Common myeloid progenitor, CD34-positive (primary cell): ENCODE measurements at places on chromosomes 3 and 15.

GRCh38 chr3:157148196-157148889 lies 11.6 kb downstream of the CCNL1 start:
- no peak for DNase-seq

GRCh38 chr15:88725305-88726210 lies 77.7 kb upstream of the ACAN start:
- DNase-seq, result peak; percentile 54

- no peak for DNase-seq
Measured at GRCh38 chr3:16912400-16913263, 27.9 kb downstream of the PLCL2 start.

DNA sequence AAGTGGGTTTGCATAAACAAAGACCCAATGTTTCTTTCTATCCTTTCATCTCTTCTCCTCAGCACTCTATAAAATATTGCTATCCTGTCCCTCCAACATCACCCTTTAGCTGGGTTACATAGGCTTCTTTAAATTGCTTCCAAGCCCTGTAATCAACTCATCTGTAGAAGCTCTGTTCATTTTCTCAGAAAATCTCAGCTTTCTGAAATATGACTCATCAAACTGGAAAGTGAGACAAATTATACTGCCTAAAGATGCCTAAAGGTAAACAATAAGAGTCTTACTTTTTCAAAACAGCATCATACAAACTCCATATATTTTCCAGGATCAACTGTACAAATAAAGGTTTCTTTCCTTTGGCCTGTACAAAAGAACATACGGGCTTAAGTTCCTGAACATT lies 33.8 kb downstream of the EFL1 start:
- DNase-seq, result no peak

DNA sequence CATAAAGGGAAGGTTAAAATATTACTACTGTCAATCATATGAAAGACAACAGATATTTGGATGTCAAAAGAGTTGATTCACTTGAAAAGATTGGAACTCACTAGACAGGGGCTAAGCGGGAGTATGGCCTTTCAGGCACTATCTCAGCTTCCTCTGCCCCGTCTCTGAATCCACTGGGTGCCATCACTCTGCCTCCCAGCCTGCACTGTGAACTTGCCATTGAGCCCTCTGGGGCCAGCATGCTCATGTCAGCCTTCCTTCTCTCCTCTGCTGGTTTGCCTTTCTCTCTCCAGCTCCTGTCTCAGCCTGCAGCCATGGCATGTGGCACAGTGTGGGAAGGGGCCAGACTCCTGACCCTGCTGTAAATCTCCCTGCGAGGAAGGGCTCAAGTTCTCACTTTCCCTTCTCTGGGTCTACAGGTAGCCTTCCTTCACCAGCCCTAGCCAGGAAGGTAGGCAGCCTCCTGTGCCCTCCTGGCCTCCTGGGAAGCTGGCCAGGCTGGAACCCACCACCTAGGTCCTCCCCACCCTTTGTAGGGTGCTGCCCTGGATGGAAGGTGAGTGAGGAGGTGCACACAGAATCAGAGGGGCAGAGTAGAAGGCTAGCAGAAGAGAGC lies 54.0 kb upstream of the SLCO2A1 start:
- DNase-seq, result no peak

DNA sequence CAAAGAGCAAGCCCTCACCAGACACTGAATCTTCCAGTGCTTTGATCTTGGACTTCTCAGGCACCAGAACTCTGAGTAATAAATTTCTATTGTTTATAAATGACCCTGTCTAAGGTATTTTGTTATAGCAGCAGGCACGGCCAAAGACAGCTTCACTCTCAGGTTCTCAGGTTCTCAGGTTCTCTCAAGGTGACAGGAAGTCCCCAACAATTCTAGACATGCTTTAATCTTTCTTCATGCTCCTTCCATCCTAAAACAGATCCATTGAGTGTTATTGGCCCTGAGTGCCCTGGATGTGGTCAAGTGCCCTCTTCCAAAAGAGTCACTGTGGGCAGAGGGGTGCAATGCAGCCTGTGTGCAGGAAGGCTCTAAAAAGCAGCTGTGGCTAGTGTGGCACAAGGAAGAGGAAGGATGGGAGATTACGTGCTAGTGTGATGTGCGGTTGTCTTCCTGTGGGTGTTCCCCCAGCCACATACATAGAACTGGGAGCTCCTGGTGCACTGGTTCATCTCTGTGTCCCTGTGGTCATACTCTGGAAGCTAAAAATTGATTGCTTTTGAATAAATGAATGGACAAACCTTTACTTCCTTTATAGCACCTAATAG lies 11.0 kb upstream of the RAB7A start:
- DNase-seq, result peak; percentile 85

GRCh38 chr3:139559541-139559940 lies 20.0 kb upstream of the RBP1 start:
- no peak for DNase-seq

DNA sequence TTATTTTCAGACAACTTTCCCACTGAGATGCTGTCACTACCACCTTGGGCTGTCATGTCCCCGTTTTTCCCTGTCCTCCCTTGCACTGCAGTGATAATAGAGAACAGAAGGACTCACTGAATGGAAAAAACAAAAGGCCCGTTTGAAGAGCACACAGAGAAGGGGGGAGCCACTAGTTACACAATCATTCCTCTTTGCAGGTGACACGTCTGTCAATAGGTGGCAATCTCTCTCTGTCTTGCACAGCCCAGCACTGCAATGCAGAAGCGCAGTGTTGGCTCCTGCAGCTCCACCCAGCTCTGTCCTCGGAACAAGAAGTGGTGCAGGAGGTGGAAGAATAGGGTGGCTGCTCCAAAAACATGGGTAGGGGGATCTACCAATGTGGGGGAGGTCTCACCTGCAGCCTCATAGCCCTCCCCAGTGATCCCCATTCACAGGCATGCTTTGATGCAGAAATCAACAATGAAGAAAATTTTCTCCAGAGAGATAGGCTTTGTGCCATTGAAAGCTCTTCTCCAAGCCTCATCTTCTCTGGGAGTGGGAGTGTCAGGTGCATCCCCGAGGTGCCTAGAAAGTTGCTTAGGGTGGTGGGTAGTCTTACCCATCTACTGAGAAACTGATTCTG lies 31.8 kb downstream of the FSTL1 start:
- DNase-seq, result peak; percentile 63

- peak; percentile 8 for DNase-seq
Measured at GRCh38 chr3:110504901-110505300, 566.7 kb upstream of the NECTIN3 start.

DNA sequence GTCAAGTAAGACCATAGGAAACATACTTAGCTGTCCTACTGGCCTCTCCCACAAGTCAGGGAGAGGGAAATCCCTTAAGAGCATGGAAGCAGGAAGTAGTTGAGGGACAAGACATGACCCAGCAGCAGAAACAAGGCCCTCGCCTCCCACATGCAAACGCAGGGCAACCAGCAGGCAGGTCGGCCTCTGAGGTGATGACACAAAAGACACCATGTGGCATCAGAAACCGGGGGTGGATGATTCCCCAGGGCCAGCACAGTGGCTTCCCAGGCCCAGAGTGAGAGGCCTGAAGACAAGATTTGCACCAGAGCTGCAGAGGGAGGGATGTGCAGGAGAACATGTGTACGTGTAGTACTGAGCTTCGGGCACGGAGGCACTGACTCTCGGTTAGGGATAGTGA lies 26.3 kb downstream of the PXYLP1 start:
- DNase-seq, result no peak

GRCh38 chr3:186646841-186647240 lies 6.6 kb downstream of the FETUB start:
- no peak for DNase-seq

DNA sequence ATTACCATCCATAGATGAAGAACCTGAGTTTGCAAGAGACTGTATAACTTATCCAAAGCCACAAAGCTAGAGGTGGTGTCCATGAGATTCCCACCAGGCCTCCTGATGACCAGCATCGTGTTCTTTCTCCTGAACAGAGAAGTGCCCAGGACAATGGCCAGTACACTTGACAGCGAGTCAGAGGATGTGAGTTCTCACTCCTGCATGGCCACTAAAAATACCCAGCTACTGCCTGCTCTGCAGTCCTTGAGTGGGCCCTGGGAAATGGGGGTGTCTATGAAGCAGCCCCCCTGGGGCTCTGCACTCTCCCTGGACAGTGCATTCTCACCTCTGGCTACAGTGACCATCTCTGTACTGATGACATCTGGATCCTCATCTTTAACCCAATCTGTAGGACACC lies 201.2 kb downstream of the RPLP1 start:
- DNase-seq, result no peak

DNA sequence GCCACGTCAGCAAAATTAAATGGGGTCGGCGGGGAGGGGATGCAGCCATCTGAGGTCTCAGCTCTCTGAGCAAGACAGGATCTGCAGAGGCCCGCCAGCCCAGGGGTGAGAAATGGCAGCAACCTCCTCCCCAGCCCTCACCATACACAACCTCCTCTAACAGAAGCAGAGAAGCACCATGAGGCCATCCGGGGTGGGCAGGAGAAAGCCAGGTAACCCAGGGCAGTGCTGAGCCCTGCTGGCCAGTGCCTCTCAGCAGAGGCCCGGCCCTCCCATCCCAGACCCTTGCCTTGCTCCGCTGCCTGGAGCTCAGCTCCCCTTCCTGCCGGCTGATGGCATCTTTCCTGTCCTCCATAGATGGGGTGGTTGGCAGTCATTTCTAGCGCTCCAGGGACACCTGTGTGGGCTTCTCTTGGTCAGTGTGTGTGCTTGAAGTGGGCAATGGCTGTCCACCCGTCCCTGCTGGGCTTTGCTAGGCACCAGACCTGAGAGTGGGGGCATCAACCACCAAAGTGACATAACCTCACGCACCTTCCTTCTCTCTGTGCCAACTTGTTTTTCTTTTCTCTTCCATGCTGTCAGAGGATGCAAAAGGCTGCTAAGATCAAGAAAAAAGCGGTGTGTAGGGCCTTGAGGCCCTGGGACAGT lies 175.8 kb downstream of the NSMCE3 start:
- DNase-seq, result no peak

DNA sequence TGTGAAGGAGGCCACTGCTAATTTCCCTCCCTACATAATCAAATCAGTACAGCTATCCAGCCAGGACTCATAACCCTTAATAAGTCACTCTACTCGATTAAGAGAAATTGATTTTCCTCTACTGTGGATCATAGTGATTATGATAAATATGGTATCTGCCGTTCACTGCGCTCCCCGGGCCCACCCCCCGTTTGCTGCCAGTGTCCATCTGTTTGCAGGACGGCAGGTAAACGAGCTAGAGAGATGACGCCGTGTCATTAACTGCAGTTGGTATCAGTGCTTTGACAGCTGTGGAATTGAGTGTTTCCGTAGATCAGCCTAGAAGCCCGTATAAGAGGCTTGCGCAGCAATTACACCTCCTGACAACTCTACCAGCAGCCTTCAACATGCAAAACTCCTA lies 94.9 kb downstream of the ROBO2 start:
- no peak for DNase-seq

DNA sequence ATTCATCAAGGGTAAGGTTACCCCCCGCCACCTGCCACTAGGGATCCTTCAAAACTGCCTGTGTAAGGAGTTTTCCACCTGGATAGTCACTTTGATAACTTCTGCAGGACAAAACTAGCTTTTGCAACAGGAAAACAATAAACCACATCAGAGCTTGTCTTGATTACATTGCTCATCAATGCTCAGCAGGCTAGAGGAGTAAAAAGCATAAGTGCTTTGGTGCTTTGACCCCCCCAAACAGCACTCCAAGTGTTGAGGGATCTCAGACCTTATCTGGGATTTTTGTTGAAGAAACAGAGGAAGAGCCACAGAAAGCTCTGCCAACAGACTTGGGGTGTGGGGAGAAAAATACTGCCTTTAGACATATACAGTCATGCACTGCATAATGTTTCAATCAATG lies 10.8 kb upstream of the PHLDB2 start:
- no peak for DNase-seq

- DNase-seq, result no peak
Measured at GRCh38 chr3:17830788-17831187, 88.4 kb upstream of the TBC1D5 start.

DNA sequence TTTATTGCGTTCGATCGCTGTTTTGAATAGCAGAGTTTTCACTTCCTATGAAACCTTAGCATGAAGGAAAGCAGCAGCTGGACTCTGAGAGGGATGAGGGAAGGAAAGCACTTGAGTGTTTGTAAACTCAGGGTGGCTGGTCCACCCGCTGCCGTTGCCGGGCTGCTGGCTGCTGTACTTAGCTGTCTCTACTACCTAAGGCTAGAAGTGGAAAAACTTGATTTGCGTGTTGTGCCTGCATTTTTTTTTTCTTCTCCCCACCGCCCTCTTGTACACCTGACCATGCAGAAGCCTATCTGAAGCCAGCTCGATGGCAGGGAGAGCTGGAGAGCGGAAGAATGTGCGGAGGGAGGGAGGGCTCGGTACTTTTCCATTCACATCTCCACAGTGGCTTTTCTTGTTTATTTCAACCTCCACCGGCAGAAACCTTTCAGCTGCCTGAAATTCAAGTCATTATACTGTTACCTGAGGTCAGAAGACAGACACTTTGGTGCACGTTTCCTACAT lies 4.8 kb upstream of the BCL6 start:
- DNase-seq, result no peak

DNA sequence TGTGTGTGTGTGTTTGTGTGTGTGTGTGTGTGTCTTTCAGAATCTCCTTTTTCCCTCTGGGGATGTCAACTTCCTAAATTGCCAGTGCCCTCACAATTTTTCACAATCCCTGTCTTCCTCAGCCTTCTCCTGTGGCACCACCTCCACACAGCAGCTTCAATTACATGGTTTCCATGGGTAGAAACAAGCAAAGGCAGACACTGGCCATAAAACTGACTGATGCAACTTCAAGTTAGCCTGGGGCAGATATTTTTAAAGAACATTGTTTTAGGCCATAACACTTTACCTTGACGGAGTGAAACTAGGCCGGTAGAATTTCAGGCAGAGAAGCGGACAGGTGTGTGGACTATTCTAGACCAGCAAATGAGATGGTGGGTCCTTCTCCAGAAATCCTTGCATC lies 405.8 kb upstream of the SUCLG2 start:
- no peak for DNase-seq

- no peak for DNase-seq
Measured at GRCh38 chr3:81170298-81170697, 591.1 kb downstream of the GBE1 start.

DNA sequence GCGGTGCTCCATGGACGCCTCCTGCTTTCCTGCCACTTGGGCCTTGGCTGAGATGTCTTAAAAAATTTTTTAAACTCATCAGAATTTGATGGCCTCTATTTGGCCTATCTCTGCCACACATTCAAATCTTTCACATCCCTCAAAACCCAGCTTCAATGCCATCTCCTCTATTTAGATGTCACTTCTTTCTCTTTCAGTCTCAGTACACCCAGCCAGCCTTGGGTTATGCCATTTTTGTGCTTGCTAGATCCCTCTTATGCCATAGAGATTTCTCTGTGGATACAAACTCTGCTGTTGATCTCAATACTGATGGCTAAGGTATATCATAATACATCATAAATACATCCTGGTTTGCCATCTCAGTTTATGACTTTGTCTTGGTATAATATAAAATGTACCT lies 222.3 kb upstream of the TPRG1 start:
- no peak for DNase-seq
